ENCODE measurements at places on chromosomes 4 and X.

DNA sequence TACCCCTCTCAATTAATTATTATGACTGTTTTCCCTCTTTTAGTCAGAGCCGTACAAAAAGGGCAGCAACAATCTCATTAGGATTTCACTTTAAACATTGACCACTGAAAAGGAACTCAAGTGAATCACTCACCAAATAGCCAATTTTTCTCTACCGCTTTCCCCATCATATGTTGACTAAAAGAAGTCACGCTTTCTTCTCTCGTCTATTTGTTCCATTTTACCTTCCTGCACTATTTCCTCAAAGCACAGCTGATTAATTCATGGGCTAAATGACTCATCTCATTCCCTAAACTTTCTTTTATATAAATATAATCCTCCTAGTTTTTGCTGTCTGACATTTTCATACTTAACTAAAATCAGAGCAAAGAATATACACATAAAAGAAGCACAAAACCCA lies 8.2 kb downstream of the MID1 start:
- DNase-seq: no peak

DNA sequence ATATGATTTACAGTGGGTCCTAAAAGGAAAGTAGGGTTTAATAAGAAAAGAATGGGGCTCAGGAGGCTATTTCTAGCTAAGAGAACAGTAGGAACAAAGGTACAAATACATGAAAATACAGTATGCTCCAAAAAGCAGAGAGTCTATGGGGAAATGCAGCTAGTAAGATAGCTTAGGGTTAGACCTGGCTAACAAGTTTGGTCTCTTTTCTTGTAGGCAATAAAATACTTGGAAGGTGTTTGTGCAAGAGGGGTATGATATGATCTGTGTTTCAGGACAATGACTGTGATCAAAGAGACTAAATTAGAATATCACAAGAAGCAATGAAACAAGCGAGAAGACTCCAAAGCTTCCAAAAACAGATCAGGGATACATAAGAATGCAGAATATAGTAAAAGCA lies 33.5 kb upstream of the SH3KBP1 start:
- no peak for DNase-seq

GRCh38 chrX:26851981-26852380 lies 611.2 kb downstream of the PPP4R3C start:
- DNase-seq: no peak

GRCh38 chr4:4591071-4591470 lies 49.2 kb upstream of the STX18 start:
- DNase-seq: no peak

GRCh38 chr4:37973441-37973840 lies 13.2 kb downstream of the PTTG2 start:
- no peak for DNase-seq

- DNase-seq: no peak
Observed at GRCh38 chr4:38673130-38673978, 9.4 kb downstream of the KLF3 start.

GRCh38 chr4:125045311-125045710 lies 269.4 kb upstream of the FAT4 start:
- no peak for DNase-seq

DNA sequence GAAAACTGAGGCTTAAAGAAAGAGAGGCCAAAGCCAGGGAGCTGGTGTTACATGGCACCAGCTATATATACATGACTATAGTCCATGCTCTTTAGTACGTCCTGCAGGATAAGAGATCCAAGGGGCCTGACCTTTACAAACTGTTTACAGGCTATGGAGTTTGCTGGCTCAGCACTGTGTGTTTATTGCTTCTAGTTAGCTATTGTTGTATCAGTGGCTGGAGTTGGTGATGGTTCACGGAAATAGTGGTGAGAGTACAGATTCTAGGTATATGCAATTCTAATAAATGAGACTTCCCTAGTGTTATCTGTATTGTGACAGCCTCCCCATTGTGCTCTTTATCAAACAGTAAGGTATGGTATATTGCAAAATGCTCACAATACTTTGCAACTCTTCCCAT lies 46.5 kb downstream of the REPS2 start:
- DNase-seq: no peak

DNA sequence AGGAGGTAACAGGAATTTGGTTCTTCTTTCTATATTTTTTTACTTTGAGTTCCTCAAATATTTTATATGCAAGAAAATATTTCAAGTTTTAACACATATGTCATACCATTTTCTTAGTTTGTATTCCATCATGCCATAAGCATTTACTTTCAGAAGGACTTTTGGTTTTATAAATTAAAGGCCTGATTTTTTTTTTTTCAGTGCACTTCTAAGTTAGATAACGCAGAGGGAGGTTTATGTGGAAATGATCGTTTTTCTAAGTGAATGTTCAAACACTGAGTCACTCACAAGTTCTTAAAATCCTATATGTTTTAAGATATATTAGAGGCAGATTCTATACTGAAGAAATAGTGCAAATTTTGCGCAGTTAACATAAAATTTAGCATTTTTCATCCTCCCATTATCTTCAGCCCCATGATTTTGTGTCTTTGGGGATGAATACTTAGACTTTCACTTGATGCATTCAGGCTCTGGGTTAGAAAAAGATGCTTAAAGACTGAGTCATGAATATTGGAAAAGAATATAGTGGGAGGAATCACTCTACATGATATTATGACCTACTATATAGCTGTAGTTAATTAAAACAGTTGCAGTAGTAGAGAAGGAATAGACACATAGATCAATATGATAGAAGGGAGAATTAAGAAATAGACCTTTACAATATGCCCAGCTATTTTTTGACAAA lies 54.9 kb downstream of the COL4A5 start:
- no peak for DNase-seq

GRCh38 chr4:13851085-13851940 lies 223.8 kb upstream of the BOD1L1 start:
- DNase-seq: no peak

GRCh38 chr4:85713005-85713404 lies 238.1 kb downstream of the ARHGAP24 start:
- no peak for DNase-seq

DNA sequence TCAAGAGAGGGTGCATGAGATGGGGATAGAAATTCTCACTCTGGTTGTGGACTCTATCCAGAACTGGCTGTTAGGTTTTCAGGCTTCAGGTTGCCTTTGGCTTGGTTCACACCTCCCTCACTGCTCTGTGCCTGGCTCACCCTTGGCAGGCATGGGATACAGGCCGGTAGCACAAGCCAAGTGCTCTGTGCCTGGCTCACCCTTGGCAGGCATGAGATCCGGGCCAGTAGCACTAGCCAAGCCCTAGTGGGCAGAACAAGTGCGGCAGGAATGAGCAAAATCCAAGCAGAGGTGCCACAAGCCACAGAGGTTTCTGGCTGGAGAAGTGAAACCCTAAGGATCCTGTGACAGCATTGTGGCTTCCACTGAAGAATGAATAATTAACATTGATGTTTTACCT lies 1642.3 kb downstream of the C4orf33 start:
- no peak for DNase-seq

DNA sequence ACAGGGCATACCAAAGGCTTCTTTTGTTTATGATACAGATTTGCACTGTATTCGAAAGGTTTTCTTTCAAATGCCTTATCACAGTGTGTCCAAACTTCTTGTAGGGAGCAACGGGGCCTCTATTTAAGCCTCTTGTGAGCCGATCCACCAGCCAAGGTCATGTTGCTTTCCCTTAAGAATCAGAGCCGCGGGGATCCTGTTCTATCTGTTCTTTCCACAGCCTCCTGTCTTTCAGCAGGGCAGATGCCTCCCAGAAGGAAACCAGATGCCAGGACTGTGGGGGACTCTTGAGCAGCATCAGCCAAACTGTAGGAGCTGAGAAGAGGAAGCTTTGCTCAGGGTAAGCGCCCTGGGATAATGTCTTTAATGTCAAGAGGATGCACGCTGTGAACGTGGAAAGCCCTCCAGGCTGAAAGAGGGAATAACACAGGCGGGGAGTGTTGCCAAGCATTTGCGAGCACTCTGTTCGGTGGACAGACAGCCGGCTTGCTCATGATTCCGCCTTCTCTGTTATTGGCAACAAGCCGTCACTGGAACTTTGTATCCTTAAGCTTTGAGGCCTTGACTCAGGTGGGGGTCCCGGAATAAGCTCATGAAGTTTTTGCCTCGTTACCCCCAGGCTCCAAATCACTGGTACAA lies 279.8 kb upstream of the FRG1 start:
- DNase-seq: no peak

GRCh38 chrX:31240982-31241381 lies 169.1 kb upstream of the FTHL17 start:
- no peak for DNase-seq

DNA sequence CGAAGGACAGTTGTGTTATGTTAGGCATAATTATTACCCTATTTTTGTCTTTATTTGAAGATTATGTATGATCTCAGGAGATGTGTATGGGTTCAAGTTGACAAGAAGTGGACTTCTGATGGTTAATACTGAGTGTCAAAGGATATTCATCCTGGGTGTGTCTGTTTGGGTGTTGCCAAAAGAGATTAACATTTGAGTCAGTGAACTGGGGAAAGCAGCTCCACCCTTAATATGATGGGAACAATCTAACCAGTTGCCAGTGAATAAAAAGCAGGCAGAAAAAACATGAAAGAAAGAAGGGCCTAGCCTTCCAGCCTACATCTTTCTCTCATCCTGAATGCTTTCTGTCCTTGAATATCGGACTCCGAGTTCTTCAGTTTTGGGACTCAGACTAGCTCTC lies 332.6 kb downstream of the DTHD1 start:
- no peak for DNase-seq

DNA sequence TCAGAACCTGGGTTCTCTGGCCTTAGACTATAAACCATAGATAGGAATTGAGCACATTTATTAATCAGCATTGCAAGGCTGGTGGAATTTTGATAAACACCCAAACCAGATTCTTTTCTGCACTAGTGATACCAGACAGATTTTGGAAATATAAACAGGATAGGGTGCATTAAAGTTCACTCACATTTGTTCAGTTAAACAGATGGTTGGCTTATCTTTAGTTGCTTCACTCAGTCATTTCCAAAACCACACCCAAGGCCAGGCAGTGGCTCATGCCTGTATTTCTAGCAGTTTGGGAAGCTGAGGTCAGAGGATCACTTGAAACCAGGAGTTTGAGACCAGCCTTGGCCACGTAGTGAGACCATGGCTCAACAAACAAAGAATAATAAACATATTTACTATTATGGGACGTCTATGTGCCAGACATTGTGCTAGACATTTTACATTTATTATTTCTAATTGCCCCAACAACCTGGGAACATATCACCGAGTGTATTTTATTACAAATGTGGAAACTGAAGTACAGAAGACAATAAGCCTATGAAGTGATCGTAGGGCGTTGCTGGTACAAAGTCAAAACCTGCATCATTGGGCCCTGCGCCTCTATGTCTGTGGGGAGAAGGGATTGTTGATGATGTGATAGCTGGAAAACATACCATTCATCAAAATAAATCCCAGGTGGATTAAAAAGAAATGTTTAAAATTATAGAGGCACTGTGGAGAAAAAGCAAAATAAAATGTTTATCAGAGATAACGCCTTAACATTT lies 15.0 kb downstream of the ADD1 start:
- DNase-seq: no peak

- no peak for DNase-seq
Observed at GRCh38 chr4:88215351-88215750, 56.9 kb upstream of the ABCG2 start.

DNA sequence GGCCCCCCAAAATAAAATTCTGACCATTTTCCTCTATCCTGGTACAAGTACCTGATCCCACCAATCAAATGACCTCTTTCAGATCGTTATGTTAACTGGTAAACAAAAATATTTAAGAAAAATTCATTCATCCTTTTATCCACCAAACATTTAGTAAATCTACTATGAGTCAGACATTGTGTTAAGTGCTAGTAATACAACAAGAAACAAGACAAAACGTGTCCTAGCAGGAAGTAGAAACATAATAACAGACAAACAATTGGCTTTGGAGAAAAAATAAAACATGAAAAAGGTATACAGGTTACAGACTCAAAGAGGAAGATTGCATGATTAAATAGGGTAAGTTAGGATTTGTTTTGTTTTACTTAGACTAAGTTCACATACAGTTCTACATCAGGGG lies 43.7 kb downstream of the ANTXR2 start:
- no peak for DNase-seq

GRCh38 chr4:72846280-72847111 lies 223.0 kb downstream of the COX18 start:
- no peak for DNase-seq

DNA sequence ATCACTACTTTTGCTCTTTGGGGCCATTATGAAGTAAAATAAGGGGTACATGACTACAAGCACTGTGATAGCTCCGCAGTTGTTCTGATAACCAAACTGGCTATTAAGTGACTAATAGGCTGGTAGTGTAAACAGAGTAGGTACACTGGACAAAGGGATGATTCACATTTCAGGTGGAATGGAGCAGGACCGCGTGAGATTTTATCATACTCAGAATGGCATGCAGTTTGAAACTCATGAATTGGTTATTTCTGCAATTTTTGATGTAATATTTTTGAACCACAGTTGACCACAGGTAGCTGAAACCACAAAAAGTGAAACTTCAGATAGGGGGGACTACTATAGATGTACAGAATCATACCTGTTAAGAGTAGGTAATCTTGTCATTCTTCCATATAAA lies 55.8 kb downstream of the PAK3 start:
- no peak for DNase-seq

GRCh38 chr4:21380861-21381260 lies 567.7 kb downstream of the KCNIP4 start:
- DNase-seq: no peak

- DNase-seq: no peak
Observed at GRCh38 chr4:98801259-98801725, 127.6 kb downstream of the EIF4E start.

- peak; percentile 63 for DNase-seq
Observed at GRCh38 chrX:57286507-57287251, at the start of gene FAAH2. Gene FAAH2, plus strand, starts transcription at chrX:57286706. Its CDS starts 120 bp downstream, at chrX:57286826.

- DNase-seq: no peak
Observed at GRCh38 chr4:111880116-111880515, 265.1 kb upstream of the FAM241A start.

- DNase-seq: no peak
Observed at GRCh38 chr4:42895452-42895851, 2.9 kb downstream of the GRXCR1 start.

DNA sequence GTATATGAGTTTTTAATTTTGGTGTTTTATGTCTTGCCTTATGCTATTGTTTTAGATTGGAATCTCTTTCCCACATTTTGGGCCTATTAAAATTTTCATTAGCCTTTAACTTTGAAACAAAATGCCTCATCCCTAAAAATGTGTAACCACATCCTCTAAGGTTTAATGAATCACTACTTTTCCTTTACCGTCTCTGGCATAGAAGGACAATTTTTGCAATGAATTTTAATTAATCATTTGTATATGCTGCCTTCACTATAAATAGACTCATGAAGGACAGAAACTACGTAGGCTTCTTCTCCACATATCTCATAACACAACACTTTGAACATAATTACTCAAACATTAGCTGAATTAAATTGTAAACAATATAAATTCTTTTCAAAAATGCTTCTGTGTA lies 421.5 kb downstream of the NLGN4X start:
- no peak for DNase-seq

GRCh38 chrX:45322820-45323219 lies 122.1 kb upstream of the DIPK2B start:
- DNase-seq: no peak
